ENCODE measurements at places on chromosomes 3 and 15.

DNA sequence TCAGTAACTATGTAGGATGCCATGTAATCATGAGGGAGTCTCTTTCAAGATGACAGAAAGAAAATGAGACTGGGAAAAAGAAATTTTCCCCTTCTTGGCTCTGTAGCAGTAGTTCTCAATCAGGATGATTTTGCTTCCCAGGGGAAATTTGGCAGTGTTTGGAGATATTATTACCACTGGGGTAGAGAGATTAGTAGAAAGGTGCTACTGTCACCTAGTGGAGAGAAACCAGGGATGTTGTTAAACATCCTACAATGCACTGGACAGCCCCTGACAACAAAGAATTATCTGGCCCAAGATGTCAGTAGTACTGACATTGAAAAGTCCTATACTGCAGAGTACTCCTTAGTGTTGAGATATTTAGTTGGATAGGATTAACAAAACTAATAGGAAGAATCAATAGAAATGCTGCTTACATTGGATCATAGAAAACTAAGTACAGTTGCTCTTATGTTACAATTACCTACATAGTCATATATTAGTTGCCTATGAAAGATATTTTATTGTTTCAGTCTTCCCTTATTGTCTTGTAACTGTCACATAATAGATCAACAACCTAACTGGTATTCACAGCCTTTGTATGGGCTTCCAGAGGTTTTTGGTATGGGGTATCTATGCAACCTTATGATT lies 433.3 kb downstream of the RAP2B start:
- DNase-seq = peak; percentile 6

DNA sequence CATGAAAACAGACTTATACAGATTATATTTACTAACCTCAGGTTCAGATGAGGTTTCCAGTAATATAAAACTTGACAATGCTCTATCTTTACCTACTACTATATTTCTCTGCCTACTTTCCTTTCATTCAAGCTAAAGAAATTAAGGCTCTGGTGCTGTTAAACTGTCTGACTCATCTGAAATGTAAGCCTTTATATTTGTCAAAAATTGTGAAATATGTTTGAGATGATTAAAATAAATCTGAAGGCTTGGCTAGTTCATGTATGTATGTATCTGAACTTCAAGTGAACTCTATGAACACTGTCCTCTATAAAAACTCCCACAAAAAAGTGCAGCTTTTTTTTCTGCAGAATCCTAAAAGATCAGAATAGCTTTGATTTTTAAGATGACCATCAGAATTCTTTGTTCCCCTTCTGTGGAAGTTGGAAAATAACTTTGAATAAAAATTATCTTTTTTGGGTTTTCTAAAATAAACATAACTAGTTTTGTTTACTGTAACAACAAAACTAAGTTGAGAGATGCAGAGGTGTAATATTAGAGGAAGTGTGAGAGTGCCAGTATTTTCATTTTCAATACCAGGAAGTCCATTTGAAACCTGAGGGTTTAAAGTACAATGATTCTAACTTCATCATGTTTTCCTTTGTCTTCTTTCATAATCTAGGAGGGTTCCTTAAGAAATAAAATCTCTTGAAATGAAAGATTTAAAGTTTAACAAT lies 42.2 kb downstream of the ILDR1 start:
- DNase-seq = peak; percentile 10

DNA sequence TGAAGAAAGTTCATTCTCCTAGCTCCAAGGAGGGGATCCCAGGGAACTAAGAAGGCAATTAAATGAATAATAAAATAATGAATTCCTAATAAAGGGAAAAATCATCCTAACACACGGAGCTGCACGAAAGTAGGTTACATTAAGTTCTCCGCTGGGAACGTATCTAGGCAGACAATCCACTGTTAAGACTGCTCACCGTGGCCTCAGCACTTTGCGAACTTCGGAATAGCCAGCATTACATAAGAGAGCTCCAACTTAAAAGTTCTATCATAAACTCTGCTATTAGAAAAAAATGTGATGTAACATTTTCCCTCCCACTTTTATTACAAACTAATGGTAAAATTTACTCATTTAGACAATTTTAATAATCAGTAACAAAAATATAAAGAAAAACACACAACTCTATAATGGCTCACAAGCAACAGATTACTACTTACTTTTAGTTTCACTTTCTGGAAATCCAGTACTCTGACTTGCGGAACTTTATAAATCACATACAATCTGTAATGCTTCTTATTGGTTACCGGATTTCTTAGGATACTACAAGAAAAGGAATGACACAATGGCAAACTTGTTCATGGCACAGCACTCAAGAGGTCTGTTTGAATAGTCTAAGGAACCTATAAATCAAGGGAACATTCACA lies 8.5 kb downstream of the SNRPA1 start:
- DNase-seq = no peak

DNA sequence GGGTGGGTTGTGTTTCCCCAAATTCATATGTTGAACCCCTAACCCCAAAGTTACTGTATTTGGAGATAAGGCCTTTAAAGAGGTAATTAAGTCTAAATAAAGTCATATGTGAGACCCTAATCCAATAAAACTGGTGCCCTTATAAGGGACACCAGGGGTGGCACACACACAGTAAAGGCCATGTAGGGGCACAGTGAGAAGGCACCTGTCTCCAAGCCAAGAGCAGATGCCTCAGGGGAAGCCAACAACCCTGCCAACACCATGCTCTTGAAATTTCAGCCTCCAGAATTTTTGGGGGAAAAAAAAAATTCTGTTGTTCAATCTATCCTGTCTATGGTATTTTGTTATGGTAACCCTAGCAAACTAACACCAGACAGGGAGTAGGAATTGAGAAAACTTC lies 1.5 kb upstream of the GMNC start:
- DNase-seq = no peak

DNA sequence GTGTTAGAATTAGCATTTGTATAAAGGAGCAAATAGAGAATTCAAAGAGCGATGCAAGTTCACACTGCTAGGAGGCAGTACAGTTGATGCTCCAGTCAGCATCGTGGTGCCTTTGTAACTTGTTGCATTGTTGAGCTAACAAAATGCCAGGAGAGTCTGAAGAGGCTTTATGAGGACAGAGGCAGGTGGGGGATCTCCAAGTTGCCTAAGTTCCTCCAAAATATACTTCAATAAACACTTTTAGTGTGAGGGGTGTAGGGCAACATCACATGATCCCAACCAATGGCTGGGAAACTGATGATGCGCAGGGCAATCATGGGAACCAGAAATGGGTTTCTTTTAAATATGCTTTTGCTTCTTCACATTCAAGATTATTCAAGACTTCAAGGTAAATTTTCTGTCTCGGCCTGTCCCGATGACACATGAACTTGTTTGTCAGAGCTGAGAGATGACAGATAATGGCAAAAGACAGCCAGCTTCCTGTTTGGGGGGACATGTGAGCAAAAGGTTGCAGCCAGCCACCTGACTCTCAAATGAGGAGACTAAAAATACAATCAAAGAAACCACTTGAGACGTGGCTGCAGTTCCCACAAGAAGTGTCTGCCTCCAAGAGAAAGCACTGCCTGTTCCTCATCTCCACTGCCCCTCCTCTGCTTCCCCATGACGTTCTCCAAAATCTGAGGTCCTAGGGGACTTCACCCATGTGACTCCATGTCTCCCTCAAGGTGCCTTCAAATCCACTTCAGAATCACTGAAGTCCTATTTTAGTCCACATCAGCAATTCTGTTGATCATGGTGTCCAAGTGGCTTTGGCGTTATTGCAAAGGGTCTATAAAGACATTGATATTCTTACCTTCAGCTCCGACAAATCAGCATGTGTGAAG lies 39.3 kb downstream of the KLHL6 start:
- no peak for DNase-seq

DNA sequence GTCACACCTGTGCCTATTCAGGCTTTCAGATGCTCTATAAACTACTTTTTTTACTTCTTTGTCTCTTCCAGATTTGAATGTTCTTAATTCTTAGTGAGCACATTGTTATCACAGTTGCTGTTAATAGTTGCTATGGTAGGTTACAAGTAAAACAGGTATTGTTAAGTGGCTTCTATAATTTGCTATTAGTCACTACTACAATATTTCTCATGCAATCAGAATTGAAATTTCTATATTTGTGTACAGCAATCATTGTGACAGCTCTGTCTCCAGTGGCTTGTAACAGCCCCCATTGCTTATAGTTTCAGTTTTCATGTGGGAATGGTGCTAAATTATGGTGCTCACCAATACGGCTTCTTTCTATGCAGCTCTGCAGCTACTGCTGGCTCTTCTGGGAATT lies 318.4 kb upstream of the GOLIM4 start:
- no peak for DNase-seq

- no peak for DNase-seq
Observed at GRCh38 chr3:123920383-123920782, 36.3 kb upstream of the MYLK start.

DNA sequence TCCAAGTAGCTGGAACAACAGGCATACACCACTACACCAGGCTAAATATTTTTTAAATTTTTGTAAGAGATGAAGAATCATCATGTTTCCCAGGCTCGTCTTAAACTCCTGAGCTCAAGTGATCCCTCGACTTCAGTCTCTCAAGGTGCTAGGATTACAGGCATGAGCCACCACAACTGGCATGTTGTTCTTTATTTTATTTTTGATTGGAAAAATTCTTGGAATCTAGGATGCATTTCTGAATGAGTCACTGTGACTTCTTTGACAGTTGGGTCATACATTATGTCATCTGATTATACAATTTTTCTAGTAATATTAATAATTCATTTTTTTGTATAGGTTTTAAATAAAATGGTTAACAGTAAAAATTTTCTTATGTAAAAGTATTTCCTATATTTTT lies 870.2 kb downstream of the SI start:
- DNase-seq = no peak

DNA sequence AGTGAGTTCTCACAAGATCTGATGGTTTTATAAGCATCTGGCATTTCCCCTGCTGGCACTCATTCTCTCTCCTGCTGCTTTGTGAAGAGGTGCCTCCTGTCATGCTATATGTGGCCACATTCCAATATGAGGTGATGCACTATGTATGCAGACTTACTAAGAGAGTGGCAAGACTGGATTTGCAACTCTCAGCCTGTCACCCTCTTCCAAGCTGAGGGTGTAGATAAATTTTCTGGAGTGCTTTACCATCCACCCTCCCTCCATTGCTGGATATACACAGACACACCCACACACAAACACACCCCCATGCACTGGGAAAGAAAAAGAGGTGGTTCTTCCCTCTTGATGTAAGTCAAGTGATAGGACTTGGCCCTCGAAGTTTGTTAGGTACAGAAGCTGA lies 30.2 kb upstream of the CHMP2B start:
- no peak for DNase-seq

- DNase-seq = no peak
Observed at GRCh38 chr3:189586941-189587663, 44.1 kb upstream of the TP63 start.

- peak; percentile 6 for DNase-seq
Observed at GRCh38 chr3:51819709-51820406, 40.8 kb upstream of the IQCF6 start.

DNA sequence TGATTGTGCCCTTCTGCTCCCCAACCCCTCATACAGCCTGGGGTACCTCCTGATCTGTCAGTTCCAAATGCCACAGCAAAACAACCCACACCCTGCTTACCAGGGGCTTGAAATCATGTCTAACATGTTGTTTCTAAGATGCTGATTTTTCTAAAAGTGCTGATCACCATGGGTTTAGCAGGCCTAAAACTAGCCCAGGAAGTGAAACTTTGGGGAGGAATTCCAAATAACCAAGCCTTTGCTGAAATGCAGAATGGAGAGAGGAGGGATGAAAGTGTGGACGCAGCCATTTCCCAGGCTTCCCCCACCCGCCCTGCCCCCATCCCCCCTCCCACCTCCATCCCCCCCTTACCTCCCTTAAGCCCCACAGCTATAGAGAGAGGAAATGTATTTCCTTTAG lies 2.0 kb upstream of the HRH1 start:
- no peak for DNase-seq

DNA sequence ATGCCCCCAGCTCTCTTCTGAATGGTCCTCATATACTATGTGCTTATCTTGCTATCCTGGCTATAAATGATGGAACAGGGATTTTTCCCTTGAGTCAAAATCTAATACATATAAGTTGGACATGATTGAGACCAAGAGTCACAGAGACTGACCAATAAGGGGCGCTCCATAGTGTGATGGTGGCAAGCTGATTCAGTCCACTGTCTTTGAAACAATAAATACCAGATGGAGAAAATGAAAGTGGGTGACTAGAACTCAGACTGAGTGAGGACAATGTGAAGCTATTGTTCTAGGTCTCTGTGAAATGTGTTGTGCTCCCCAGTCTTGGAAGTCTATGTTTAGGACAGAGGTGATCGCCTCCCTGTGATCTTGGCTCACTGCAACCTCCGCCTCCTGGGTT lies 10.6 kb upstream of the FSTL1 start:
- no peak for DNase-seq

- no peak for DNase-seq
Observed at GRCh38 chr15:69862540-69862939, 235.2 kb downstream of the TLE3 start.

DNA sequence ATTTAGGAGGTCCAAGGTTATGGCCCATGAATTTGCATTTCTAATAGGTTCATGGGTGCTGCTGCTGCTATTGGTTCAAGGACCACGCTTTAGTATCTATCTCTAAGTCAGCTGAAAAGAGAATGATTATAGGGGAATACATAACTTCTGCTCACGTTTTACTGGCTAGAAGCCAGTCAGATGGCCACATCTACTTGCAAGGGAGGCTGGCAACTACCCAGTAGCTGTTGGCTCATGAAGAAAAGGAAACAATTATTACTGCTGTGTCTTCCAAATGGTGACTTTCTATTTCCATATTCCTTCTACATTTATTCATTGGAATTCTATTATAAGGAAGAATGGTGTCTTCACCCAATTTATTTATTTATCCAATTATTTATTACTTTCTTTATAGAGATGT lies 54.2 kb downstream of the SLC25A36 start:
- DNase-seq = no peak

DNA sequence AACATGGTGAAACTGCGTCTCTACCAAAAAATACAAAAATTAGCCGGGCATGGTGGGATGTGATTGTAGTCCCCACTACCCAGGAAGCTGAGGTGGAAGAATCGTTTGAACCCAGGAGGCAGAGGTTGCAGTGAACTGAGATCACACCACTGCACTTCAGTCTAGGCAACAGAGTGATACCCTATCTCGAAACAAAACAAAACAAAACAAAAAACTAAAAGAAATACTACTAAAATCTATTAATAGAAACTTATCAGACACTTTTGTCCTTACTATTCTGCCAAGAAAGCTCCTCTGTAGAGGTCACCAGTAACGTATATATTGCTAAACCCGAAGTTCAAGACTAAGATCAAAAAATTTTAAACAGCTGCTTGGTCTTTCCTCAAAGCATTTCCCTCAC lies 67.1 kb downstream of the SMARCC1 start:
- no peak for DNase-seq

GRCh38 chr15:90349072-90349471 lies 3.0 kb upstream of the ZNF774 start:
- DNase-seq = no peak

GRCh38 chr15:92690395-92690794 lies 34.8 kb upstream of the FAM174B start:
- no peak for DNase-seq

- DNase-seq = no peak
Observed at GRCh38 chr15:57651445-57651844, 55.1 kb upstream of the POLR2M start.
